Stimulated activated naive B cell treated with anti-CD40 and anti-IgM and Interleukin-4, amounts not matched to agents 10 μg/mL and 1 μg/mL and 100 μg/mL, for 72 hours (primary cell): ENCODE measurements at places on chromosomes 16 and 17.

GRCh38 chr16:72401084-72401361, 229.1 kb upstream of the PMFBP1 start:
- DNase-seq = no peak

GRCh38 chr17:47803751-47804150, 17.8 kb downstream of the OSBPL7 start:
- DNase-seq = no peak

GRCh38 chr17:3982113-3982512, 17.9 kb upstream of the ATP2A3 start:
- DNase-seq = no peak

DNA sequence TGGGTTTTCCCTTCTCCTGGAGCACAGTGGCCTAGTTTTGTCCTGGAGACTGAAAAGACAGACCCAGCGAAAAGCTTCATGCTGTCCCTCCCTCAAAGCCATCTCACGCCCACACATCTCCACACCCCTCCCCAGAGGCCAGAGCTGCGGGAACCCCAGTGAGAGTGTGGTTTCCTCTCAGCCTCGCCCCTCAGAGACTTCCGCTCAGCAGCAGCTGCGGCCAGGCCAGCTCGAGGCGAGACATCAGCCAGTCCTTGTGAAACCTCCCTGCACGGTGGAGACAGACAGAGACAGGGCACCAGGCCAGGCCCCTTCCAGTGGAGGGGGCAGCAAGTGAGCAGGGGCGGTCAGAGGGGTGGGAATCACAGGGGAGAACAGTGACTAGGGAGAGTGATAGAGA, 77.0 kb upstream of the TNRC6C start:
- peak; percentile 89 for DNase-seq

- peak; percentile 24 for DNase-seq
Observed at GRCh38 chr17:41116297-41116696, 1.9 kb downstream of the KRTAP4-11 start.

DNA sequence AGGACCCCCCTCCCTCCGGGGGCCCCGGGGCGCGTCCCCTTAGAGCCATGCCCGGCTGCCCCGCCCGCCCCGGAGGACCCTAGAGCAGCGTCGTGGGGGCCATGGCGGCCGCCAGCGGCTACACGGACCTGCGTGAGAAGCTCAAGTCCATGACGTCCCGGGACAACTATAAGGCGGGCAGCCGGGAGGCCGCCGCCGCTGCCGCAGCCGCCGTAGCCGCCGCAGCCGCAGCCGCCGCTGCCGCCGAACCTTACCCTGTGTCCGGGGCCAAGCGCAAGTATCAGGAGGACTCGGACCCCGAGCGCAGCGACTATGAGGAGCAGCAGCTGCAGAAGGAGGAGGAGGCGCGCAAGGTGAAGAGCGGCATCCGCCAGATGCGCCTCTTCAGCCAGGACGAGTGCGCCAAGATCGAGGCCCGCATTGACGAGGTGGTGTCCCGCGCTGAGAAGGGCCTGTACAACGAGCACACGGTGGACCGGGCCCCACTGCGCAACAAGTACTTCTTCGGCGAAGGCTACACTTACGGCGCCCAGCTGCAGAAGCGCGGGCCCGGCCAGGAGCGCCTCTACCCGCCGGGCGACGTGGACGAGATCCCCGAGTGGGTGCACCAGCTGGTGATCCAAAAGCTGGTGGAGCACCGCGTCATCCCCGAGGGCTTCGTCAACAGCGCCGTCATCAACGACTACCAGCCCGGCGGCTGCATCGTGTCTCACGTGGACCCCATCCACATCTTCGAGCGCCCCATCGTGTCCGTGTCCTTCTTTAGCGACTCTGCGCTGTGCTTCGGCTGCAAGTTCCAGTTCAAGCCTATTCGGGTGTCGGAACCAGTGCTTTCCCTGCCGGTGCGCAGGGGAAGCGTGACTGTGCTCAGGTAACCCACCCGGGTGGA, 759 bp downstream of the ALKBH5 start:
- peak; percentile 37 for DNase-seq

DNA sequence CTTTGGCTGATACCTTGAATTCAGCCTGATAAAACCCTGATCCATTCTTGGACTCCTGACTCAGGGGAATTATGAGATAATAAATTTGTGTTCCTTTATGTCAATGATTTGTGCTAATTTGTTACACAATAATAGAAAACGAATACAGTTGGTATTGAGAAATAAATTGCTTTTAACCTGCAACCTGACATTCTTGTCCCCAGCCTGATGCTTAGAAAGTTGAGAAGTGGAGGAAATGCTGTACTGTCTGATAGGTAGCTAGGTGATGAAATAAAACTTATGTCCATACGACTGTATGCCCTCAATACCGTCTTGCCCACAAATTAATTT, 10.5 kb downstream of the IQCK start:
- DNase-seq = no peak

- no peak for DNase-seq
Observed at GRCh38 chr17:75352079-75352569, 53.4 kb downstream of the GRB2 start.
